Cortex of kidney (tissue), 1 donor: ENCODE measurements at places on chromosomes 2 and 18.

DNA sequence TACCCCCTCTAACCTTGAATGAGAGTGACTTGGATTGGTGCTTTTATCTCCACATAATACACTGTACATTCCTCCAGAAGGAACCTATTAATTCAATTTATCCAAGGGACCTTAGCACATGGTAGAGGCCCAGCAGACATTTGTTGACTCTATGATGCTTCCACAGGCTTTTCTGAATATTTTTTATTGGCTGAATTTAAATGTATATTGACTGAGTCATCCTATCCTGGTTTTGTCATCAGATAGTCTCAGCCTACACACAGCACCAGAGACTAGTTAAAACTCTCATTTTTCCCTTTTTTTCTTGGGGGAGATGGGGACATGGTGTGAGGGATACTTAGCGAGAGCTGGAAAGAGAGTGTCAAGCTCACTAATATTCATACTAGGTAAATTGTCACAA, 101.6 kb downstream of the LRRC30 start:
- no peak for DNase-seq

- no peak for DNase-seq
Measured at GRCh38 chr2:226122041-226122440, 677.6 kb downstream of the IRS1 start.

DNA sequence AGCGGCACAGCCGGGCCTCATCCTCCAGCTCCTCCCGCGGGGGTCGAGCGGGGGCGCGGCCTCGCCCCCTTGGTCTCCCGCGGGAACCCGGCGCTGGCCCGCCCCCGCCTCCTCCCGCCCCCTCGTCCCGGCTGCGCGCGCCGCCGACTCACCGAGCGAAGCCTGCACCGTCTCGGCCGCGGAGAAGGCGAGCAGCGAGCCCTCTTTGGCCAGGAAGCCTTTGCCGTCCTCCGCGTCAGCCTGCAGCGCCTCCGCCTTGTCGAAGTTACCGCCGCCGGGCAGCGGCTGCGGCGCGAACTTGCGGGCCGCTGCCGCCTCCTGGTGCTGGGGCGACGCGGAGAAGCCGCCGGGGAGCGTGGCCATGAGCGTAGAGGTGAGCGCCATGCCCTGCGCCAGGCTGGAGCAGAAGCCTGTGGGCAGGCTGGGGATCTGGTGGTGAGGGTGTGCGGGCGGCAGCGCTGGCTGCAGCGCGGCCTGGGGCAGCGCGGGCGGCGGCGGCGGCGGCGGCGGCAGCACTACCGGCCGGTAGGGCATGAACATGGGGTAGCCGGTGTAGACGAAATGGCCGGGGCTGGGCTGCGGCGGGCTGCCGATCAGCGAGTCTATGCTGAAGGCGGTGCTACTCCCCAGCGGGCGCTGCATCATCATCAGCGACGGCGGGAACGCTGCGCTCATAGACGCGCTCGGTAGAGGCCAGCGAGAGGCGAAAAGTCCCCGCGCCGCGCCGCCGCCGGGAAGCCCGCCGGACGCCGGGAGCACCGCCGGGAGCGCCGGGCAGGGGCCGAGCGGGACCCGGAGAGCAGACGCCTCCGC, 683 bp downstream of the GBX2 start:
- DNase-seq = no peak

DNA sequence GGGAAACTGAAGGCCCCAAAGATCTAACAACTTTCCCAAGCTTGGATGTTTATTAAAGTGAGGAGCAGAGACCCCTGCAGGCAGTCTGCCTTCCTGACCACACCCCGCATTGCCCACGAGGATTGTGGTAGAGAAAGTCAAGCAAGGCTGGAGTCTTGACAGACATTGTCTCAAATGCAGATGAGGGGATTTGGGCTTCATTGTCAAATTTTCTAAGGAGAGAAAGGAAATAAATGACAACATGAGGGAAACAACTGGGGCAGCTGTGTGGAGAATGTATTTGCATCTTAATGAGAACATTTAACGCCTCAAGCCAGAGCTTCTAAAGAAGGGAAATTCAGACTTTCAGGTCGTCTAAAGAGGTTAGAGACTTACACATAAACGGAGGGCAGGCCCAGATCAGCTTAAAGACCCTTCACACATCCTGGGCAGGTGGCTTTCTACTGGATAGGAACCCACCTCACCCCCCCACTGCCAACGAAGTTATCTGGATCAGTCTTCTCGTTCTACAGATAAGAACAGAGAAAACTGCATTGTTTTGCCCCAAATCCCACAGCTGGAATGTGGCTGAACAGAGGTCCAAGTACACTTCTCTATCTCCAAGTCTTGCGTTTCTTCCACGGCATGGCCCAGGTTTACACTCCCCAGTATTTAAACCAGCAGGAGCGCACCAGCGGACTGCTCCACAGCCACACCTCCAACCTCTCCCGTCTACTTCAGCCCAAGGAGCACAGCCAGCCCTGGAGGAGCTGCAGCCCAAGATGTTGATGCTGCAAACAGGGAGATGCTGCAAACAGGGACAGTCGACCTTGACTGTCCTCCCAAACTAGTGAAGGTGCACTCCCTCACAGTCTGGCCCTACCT, 16.2 kb upstream of the SCG2 start:
- no peak for DNase-seq

DNA sequence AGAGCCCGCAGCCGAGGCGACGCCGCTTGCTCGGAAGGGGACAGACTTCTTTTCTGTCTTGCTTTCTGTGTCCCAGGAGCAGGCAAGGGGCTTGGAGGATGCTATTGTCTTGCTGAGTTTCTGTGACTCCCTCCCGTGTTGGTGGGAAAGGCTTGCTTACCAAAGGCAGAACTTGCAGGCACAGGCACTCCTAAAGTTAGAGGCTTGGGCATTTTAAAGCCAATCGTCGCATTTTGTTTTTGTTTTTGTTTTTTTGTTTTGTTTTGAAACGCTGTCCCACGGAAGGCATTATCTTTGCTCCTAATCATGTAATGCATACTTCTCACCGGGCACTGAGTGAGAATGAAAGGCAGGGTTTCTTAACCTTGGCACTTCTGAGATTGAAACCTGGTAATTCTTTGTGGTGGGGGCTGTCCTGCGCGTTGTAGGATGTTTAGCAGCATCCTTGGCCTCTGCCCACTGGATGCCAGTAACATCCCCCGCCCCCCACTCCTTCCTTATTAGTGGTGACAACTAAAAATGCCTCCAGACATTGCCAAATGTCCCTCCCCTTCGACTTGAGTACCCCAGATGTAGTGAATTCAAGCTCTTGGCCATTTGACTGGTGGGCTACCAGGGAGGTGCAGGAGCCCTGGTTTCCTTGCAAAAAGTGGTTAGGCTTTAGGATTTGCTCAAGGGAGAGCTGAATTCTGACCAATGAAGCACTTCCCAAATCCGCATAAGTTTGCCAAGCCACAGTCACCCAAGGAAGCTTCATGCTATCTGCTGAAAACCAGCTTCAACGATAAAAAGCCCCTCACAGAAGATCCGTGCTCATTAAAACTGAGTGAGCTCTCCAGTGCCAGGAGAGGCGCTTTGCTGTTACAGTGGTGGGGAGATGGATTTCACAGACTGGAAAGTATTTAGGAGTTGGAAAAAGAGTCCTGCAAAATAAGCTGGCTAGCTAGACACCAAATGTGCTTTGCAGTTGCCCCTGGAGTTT, 1.2 kb downstream of the ANTXR1 start:
- DNase-seq = no peak

DNA sequence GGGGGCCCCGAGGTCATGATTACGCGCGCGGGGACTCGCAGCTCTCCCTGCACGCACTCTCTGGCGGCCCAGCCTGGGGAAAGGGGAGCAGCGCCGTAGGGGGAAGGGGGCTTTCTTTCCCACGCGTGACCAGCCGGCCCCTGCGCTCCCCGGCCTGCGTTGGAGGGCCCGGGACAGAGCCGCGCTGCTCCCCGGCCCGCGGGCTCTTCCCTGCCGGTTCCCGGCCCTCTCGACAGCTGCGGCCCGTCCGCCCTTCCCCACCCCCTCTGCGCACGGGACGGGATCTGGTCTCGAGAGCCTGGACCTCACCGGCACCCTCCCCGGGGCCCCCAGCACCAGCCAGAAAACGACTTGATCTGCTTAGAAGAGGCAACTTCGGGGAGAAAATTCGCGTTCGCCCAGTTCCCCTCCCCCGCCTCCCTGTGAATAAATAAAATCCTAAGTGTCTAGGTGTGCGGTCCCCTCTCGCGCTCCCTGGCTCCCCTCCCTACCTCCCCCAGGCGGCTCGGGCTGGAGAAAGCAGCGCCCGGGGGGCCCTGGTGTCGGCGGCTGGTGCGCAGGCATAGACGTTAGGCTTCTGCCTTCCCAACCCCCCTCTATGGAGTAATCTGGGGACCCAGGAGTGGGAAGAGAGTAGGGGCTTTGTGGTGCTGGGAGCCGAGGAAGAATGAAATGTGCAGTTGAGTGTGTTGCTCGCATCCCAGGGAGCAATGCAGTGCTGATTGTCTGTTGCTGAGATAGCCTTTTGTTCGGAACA, 803 bp upstream of the FIGN start:
- DNase-seq = no peak
